ENCODE measurements at places on chromosomes 5 and 9. TPM values are rescaled to one million over a fixed set of nuclear protein-coding genes. Genes with fewer than 3 reads are reported as not detected.

CCL27 gene
- not detected for polyA plus RNA-seq

RPS23 gene
- 741 TPM for polyA plus RNA-seq

INSL6 gene
- polyA plus RNA-seq = not detected

MAP1B gene
- polyA plus RNA-seq = 3.2 TPM

- no peak for DNase-seq
Measured at GRCh38 chr9:119963258-119963797, 594.1 kb upstream of the BRINP1 start.

- DNase-seq = no peak
Measured at GRCh38 chr5:123047706-123048105, 11.2 kb upstream of the PPIC start.

GRCh38 chr9:16304301-16304700 lies 566.2 kb downstream of the BNC2 start:
- DNase-seq = no peak

DNA sequence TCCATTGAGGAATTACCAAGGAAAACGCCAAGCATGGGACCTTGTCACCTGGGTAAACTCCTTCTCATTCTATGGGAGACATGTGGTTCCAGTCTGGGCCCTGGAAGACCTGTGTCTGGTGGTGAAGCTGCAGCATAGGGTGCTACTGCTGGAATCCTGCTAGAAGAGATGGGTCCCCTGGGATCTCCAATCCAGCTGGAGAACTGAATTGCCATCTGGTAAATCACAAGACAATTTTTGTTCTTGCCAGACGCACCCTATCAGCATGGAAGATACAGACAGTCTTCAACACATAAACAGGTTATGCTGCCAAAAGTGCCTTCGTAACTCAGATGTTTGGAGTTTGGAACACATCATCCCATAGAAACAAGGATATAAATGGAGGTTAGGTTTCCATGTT lies 424.0 kb upstream of the BRINP1 start:
- no peak for DNase-seq

- DNase-seq = no peak
Measured at GRCh38 chr5:125961150-125961549, 462.1 kb upstream of the GRAMD2B start.

DNA sequence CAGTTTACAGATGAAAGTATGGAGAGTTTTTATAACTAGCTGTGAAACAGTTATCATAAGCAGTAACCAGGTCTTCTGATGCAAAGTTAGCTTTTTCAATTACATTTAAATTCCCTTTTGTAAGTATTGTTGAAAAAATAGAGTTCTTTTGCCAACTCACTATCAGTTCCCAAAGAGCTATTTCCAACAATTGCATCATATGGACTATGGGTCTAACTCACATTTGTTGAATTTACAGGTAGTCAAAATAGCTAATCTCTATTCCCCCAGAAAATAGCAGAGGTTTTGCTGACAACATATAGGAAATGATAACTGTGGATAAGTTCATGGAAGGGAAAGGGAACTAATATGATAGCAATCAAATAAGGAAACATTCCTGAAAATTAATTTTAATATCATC lies 1.4 kb downstream of the SPINK1 start:
- DNase-seq = no peak

DNA sequence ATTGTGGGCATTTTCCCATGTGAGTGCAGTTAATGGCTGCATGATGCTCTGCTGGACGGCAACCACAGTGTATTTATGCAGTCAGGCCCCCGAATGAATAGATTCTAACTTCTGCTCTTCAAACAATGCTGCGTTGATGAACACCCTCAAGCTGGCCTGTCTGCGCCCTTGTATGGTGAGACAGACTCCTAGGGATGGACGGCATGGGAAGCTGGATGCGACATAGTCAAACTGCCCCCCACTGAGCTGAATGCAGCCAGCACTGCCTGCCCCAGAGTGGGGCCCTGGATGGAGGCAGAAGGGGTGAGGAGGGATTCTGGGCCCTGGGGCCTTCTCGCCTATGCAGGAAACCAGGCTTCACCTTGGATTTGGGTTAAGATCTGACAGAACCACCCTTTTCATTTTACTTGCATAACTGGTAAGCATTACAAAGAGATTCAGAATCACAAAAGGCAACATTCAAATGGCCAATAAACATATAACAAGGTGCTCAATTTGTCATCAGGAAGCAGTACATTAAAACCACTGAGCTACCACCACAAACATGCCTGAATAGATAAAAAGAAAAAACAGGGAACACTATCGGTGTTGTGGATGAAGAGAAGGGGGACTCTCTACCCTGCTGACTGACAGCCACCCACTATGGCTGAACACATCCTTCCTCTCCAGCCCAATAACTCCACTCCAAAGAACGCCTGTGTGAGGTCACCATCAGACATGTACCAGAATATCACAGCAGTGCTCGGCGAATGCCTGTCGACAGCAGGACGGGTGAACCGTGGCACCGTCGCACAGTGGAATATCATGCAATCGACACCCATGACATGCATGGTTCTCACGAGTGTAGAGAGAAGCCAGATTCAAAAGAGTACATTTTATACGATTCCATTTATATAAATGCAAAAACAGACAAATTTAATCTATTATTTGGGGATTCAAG lies 79.1 kb downstream of the RAPGEF1 start:
- DNase-seq = no peak

DNA sequence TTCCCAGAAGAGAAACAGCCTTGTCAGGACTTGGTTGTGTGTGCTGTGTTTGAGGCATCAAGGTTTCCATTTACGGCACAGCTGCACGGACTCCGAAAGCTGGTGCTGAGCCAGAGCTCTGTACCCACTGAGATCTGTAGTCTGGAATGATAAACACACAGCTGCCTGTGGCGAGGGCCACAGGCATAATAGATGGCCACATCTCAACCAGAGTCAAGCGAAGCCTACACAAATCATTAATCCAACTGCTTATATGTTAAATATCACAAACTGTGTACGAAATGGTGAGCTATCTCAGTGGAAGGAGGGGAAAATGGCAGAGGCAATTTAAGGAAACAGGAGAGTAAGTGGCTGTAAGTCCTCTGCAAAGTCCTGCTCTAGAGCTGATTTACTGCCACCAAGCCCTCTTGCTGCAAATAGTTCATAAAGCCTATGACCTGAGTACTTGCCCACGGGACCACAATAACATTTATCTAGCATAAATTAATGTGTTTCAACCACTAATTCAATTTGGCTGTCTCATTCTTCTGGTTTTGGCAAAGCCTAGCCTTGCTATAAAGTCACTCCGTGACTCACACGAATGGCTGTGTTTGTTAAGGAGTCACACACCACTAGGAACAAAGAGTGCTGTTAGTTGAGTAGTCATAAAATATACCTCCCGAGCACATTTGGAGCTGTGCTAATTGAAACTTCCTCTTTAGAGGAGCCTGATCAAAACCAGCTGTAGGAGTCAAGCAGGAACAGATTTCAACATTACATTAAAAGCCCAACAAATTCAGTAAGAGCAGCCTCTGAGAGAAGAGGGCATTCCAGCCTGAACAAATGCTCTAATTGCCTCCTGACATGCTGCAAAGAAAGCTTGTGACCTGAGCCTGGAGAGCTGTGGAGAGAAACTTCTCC lies 738.6 kb upstream of the ZNF608 start:
- no peak for DNase-seq

DNA sequence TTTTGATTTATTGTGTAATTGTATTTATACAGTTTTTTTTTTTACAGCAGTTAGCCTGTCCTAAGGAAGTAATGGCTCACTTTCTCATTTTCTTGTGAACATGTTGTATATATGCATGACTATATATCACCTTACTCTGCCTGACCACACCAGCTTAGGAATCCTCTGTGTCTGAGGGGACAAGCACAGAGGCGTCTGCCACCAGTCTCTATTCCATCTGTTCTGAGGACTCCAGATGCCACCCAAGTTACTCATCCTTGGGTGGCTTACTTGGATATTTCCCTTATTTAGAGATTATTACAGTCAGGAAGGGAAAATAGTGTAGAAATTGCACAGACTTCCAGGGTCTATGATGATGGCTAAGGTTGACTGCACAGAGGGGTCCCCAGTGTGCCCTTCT lies 256.3 kb upstream of the C9orf72 start:
- DNase-seq = no peak

DNA sequence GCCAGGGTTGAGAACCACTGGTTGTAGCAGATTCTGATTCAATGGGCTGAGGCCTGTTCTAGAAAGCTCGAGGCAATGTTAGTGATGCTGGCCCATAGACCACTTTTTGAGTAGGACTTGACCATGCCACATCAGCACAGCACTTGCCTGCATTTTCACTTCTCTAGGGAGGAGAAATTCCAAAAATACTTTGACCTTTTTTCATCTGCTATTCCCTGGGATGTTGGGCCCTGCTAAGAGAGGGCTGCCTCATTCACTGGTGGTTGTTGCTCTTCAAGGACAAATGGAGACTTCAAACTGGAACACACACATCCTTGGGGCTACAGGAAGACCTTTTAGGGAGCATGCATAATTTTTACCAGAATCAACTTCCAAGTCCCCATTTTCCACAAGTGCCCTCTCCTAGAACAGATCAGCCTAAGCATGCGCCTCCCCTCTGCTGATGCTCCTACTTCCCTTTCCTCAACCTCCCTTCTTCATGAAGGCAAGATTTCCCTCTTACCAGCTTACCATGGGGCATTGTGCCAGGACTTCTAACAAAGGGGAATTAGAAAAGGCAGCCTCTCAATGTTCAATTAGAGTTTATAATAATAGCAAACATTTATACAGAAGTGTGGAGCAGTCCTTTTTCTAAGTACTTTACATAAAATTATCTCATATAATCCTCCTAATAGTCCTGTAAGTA lies 12.7 kb upstream of the TGFBI start:
- no peak for DNase-seq

DNA sequence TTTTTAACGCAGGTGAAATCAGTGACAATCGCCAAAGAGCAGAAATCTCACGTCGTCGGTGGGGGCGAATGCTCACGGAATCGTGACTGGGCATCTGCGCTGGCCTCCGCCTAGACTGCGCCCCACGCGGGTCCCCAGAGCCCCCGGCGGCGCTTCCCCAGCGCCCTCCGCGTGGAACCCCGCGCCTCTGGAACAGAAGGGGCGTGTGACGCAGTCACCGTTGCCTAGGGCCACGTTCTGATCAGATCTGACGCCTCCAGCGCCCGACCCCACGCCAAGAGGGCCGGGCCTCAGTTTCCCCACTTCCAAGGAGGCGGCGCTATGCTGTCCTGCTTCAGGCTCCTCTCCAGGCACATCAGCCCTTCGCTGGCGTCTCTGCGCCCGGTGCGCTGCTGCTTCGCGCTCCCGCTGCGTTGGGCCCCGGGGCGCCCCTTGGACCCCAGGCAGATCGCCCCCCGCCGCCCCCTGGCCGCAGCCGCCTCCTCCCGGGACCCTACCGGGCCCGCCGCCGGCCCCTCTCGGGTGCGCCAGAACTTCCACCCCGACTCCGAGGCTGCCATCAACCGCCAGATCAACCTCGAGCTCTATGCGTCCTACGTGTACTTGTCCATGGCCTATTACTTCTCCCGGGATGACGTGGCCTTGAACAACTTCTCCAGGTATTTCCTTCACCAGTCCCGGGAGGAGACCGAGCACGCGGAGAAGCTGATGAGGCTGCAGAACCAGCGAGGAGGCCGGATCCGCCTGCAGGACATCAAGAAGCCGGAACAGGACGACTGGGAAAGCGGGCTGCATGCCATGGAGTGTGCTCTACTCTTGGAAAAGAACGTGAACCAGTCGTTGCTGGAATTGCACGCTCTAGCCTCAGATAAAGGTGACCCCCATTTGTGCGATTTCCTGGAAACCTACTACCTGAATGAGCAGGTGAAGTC lies at the start of gene FTMT:
TSS of gene FTMT (plus strand) at position 240 of the 932 bp plus-strand sequence. CDS start at position 322, 82 bp downstream.
- DNase-seq = no peak

Data from liver (tissue), 10 donors.